ENCODE measurements at places on chromosomes 12 and 14.

- DNase-seq, result no peak
Observed at GRCh38 chr12:90543374-90543773, 411.6 kb downstream of the CCER1 start.

DNA sequence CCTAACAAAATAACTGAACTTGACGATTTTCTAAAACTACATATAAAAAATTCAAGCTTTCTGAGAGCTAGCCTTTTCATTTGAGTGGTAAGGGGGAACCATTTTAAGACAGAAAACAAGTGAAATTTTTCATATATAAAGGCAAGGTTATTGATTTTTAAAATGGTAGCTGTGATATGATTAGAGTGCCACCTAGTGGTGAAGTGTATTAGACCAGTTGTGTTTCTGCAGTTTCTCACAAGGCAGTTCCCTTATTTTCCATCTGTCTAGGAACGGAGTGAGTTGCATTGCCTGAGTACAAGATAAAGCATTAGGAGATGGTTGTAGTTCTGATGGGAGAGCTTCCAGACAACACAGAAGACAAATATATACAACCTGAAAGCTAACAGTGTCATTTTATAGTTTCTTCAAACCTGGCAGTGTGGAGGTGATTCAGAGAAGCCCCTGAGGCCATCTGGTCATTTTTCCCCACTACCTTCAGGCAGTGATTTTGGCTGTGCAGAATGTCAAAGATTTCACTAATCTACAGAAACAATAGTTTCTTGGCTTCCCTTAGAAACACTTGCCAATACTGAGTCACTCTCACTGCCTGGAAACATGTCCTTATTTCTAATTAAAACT is 180.8 kb downstream of the C12orf50 start:
- DNase-seq, result no peak

DNA sequence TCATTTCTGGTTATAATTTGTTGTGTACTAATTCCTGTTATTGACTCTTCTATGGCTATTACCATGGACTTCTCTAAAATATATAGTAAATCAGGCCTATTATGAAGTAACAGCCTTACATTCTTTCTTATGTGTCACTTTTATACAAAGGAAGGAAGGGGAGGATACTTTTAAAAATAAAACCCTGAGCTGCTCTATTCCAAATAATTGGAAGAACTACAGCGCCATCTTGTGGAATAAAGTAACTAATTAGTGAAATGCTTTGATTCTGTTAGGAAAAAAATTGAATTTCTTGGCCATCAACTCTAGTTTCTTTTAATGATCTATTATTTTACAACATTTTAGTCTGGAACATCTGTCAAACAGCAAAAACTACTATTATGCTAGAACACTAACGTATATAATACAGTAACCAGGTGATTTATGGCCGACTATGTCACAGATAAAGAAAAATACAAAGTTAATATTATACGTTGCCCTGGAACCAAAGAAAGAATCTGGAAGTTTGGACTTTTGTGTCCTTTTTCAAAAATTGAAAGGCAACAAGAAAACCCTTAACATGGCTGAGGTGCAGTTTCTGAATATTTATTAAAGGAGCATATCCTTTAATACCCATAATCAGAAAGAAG is 55.0 kb upstream of the NELL2 start:
- DNase-seq, result no peak

DNA sequence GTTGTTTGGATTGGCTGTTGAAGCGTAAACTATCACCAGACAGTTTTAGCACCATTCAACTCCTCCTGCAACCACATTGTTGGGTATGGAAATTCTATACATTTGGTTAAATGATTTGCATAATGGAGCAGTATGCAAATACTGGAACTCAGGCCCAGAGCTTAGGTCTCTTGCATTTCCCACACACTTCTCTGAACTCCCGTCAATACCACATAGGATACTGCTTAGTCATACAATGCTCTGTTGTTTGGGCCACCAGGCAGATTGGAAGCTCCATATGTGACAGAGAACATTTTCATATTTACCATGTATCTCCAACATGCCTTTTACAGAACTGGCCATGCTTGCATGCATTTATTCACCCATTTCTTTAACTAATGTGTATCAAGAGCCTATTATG is 78.0 kb downstream of the IFNG start:
- no peak for DNase-seq

DNA sequence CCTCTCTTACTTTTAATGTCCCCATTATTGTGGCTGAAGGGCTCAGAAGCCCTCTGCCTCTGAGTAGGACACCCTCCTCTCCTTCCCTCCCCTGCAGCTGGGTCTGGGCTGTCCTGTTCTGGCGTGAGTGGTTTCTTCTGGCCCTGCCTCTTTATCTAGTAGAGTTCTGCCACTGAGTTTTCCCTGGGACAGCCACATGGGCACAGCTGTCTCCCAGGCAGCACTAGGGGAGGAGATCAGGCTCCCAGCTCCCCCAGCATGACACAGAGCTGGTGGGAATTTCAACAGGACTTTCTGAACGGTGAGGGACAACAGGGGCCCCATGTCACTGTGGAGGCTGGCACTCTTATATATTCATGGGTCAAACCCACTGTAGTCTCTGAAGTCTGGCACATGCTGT is 21.4 kb downstream of the TMEM132C start:
- DNase-seq, result no peak

GRCh38 chr12:104347374-104348075 is 44.0 kb downstream of the EID3 start:
- DNase-seq, result no peak

DNA sequence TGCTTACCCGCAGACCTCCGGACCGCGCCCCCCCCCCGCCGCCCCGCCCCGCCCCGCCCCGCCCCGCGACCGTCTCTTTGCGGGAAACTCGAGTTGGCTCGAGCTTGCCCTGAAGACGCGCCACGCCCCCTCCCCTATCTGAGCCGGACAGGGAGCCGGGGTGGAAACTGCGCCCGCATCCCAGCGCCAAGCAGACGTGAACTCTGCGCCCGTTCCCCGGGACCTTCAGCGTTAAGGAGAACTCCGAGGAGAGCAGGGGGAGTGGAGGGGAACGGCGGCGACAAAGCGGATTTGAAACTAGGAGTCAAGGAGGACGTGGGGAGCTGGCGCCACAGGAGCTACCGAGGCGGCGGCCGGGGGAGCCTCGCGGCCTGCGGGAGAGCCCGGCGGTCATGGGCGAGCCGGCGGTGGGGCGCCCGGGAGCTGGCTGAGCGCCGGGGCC is at the start of gene KCNK13:
KCNK13 (plus strand) TSS at position 310 of the 442 bp plus-strand sequence. CDS start 212 bp downstream, outside the sequence.
- no peak for DNase-seq

GRCh38 chr14:100078997-100079725 is 13.9 kb downstream of the EVL start:
- DNase-seq, result peak; percentile 66

GRCh38 chr12:29207120-29207519 is 58.0 kb downstream of the FAR2 start:
- no peak for DNase-seq

DNA sequence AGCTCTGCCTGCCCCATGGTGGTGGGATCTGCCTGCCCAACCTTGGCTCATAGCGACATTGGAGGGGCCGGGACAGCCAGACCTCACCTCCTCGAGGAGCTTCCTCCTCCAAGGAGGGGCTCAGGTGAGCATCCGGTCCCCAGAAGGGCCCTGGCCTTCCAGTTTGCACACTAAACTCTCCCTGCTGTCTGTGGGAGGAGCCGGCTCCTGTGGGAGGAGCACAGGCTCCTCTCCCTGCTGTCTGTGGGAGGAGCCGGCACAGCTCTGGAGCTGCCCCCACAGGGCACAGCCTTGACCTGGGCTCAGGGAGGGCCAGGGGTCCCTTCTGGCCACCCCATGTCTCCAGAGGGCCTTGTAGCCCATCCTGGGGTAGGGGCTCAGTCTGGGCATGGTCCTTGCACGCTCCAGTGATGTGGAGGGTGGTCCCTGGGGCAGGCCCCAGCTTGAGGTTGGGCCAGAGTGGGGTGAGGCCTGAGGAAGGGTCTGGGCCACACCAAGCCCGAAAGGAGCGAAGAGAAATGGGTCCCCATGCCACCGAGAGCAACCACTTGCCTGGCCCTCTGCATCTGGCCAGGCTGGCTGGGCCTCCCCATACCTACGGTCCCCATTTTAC is 147.5 kb upstream of the C14orf180 start:
- DNase-seq, result no peak

GRCh38 chr12:43969882-43970281 is 134.0 kb downstream of the TMEM117 start:
- no peak for DNase-seq

DNA sequence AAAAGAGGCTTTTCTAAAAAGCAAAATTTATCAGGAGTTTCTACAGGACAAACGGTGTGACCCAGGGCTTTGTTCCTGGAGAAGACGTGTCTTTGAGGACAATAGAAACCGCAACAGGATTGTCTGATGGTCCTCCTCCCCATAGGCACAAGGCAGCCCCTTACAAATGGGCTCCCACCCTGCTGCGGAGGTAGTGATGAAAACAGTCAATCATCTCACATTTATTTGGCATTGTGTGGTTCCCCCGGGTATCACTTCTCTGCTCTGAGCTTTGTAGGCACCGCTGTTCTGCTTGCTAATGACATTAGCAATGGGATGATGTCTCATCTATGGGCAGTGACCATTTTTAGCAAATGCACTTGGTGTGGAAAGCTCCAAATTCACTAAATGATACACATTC is 155.5 kb upstream of the TMPO start:
- DNase-seq, result no peak

- no peak for DNase-seq
Observed at GRCh38 chr12:13816394-13816793, 165.0 kb downstream of the GRIN2B start.

DNA sequence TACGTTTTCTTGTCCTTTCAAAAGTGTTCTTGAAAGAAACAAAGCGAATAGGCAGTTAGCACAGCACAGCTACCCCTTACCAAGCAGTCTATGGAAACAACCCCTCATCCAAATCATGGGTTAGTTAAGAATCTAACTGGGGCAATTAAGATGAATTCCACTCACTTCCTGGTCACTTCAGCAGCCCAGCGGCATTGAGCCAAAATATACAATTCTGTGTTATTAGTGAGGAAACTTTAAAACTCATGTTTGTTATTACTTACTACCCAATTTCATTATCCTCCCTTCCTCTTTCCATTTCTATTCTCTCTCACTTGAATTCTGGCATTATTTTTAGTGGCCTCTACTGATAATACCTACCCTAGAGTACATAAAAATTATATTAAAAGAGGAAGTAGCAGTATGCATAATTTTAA is 121.4 kb downstream of the PPHLN1 start:
- no peak for DNase-seq

DNA sequence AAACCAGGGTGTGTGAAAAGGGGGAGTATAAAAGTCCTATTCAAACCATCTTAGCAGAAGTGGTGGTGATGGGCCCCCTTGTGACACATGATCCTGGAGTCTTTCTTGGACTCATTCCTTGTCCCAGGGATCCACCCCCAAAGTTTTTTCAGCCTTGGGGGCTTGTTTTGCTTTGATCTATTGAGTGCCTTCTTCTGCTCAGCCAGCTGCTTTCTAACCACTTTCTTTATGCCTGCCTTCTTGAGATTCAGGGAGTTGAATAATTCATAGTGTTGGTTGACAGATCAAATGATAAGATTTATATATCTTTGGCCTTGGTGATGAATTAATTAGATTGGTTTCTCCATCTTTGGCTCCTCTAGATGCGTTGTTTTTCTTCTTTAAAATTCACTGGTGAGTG is 926.7 kb downstream of the DIO2 start:
- DNase-seq, result no peak

GRCh38 chr12:91139286-91139685 is 28.0 kb upstream of the LUM start:
- DNase-seq, result no peak

Data from stimulated activated CD8-positive, alpha-beta memory T cell treated with anti-CD3 and anti-CD28 coated beads, Interleukin-2, amount 100 ng/mL, for 1 hour (primary cell).